ENCODE measurements at places on chromosomes 2 and 18. TPM values are rescaled to one million over a fixed set of nuclear protein-coding genes. Genes with fewer than 3 reads are reported as not detected.

ATP6V1B1 gene
- total RNA-seq, result 1.2 TPM

PAIP2B gene
- 14.7 TPM for total RNA-seq

TUBB6 gene
- total RNA-seq, result 506 TPM

RNF149 gene
- total RNA-seq, result 69.2 TPM

MALL gene
- 33.3 TPM for total RNA-seq

GKN2 gene
- total RNA-seq, result not detected

ASPRV1 gene
- total RNA-seq, result 2.5 TPM

C2orf81 gene
- total RNA-seq, result 4.5 TPM

GULP1 gene
- 89.2 TPM for total RNA-seq

EVA1A gene
- total RNA-seq, result not detected

GRCh38 chr2:145258903-145259579, 739.1 kb upstream of the ZEB2 start:
- no peak for DNase-seq

DNA sequence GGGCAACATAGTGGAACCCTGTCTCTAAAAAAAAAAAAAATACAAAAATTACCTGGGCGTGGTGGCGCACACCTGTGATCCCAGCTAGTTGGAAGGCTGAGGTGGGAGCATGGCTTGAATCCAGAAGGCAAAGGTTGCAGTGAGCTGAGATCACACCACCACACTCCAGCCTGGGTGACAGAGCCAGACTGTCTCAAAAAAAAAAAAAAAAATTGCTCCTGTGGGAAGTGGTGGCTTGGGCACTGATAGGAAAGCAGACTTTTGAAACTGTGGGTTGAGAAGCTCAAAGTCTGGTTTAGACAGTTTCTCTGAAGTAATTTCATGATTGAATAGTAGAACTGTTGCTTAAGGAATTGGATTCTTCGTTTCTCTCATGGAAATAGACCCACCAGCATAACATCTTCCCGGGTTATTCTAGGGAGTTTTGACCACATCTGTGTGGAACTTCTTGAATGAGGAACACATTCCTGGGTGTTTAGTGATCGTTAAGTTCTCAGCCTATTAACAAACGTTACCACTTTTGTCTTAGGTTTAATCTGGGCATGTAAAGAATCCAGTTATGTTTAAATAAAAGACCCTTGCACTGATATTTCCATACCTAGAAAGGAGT, 33.5 kb downstream of the GRHL1 start:
- no peak for DNase-seq

DNA sequence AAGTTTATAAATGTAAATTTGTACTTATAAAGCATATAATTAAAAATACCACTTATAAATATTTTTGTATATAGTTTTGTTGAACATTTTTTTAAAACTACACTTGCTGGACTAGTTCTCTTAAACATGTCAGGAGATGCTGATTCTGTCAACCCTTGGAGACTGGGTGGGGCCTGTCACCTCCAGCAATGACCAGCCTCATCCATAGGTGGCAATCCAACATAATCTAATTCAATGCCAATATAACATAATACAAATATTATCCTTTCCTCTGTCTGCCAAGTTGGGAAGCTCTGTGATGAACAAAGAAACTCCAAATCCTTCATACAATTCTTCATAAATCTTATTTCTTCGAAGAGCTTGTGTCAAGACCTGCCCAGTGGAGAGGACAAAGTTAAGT, 140.4 kb downstream of the RBMS1 start:
- DNase-seq, result no peak

DNA sequence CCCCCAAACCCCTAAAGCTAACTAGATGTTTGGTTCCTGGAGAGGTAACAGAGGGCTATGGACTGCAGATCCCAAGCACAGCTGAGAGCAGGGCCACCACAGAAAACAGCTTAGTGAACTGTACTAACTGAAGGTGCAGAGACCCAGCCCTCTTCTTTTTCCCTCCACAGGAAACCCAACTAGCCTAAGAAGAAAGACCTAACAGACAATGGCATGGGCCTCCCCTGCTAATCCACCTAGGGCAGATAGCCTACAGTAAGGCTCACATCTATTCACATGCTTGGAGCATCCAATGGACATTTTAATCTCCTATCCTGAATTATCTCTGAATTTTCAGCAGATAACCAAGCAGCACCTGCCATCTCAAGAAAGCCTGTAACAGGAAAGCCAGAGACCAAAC, 8.8 kb upstream of the FECH start:
- no peak for DNase-seq

DNA sequence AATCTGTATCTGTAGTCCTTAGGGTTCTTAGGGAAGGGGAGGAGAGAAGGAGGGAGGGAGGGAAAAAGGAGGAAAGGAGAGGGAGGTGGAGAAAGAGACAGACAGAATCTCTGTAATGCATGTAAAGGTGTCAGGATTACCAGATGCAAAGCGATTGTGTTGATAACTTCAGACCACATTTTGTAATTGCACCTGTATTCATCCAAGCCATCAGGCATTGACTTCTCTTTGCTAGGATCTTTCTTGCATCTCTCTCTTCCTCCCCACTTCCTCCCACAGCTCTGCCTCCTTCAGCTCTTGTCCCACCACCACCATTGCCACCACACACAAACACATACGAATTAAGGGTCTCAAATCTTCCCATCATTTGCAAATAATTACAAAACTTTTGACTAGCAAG, 91.4 kb downstream of the AOX1 start:
- no peak for DNase-seq

GRCh38 chr2:237208373-237209260, 122.9 kb downstream of the COPS8 start:
- no peak for DNase-seq

DNA sequence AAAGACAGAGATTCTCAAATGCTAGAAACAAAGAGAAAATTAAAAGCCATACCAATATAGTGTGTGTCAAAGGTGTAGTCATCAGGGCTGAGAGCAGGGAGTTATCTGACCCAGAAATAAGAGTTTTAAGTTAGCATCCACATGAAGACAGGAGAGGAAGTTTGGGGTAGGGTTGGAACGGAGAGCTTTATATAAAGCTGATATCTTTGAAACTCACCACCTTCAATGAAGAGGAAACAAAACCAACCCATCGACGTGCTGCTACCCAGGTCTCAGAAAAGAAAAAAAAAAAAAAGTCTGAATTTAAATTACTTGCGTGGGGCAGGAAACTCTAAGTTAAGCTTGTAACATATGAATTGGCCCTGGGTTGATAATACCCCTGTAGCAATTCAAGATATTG, 42.4 kb downstream of the ARL4C start:
- DNase-seq, result no peak

- no peak for DNase-seq
These were observed 300.3 kb downstream of the AGPS start for GRCh38 chr2:177692783-177693269.

- DNase-seq, result no peak
These were observed 722 bp downstream of the ACSL3 start for GRCh38 chr2:222861411-222862105.

DNA sequence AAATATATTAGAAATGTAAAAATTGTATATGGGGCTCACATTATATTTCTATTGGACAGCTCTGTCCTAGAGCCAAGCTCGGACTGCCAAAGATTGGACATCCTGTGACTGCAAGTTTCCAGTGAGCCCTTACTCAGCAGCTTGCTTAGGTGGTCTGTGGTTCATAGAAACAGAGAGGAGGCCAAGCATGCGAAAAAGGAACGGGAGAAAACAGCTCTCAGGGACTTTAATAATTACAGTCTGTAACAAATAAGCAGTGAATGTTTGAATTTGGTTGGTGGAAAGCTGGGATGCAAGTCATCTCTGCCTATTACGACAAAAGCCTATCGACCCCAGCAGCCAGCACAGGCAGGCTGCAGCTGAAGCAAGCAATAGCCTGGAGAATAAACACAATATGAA, 35.6 kb downstream of the WIPF1 start:
- DNase-seq, result no peak

DNA sequence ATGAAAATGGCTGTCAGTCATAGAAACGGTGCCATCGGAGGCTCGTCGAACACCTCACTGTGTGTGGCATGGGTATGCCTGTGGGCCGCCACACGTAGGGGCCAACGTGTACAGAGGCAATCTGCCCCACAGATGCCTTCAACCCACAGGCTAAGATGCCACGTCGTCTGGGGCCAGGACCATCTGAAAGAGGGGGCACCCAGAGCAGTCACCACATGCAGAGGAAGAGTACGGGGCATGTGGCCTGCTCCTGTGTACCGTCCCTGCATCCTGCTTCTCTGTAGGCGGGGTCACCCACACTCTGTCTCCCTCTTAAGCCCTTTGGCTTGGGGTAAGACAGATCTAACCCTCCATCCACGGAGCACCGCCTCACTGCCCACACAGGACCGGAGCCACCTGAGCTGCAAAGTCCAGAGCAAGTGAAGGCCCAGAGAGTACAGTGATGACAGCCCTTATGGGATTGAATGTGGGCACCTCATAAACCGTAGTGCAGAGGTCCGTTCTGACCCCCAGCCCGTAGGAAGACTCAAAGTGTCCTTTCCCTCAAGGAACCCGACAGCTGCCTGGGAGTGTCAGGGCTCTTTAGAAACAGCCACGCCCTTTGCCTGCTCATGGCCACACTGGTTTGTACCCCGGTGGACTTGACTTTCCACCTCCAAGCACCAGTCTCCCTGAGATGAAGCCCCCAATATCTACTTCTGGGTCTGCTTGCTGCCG, 66.2 kb downstream of the TWIST2 start:
- DNase-seq, result no peak

- DNase-seq, result no peak
These were observed 54.8 kb downstream of the RAPGEF4 start for GRCh38 chr2:172790404-172790803.

DNA sequence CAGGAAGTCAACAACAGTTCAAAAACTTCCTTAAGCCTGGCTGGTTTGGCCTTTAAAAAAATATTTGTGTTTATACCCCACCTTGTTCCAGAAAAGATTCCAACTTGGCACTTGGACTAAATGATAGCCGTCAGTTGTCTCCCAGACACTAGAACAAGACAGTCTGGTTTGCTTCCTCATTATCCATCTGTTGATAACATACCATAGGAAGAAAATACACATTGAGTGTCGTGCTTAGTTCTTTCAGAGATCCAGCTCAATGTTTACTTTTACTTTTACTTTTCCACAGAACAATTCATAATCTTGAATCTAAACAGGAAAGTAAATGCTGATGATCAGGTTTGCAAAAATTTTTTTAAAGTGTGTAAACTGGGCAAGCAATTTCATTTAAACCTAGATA, 2.4 kb upstream of the VPS54 start:
- DNase-seq, result no peak

DNA sequence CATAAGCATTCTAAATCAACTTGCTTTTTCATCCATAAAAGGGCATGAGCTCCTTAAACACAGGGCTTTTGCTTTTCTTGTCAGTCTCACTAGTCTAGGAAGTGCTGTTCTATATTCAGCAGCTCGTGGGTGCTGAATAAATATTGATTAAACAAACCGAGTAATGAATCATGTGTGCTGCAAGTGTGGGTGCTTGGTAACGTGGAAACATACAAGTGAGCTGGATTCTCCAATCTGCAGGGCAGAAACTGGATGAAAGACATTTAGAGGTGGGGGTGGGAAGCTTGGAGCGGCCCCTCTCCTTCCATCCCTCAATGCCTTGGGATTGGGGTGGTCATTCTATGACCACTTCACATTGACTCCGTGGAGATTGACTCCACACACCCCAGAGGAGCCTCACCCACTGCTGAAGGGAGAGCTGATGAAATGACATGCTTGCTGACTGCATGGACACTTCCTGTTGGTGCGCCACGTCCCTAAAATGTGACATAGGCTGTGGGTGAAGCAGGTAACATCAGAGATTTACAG, 114.6 kb downstream of the DOCK10 start:
- DNase-seq, result no peak

DNA sequence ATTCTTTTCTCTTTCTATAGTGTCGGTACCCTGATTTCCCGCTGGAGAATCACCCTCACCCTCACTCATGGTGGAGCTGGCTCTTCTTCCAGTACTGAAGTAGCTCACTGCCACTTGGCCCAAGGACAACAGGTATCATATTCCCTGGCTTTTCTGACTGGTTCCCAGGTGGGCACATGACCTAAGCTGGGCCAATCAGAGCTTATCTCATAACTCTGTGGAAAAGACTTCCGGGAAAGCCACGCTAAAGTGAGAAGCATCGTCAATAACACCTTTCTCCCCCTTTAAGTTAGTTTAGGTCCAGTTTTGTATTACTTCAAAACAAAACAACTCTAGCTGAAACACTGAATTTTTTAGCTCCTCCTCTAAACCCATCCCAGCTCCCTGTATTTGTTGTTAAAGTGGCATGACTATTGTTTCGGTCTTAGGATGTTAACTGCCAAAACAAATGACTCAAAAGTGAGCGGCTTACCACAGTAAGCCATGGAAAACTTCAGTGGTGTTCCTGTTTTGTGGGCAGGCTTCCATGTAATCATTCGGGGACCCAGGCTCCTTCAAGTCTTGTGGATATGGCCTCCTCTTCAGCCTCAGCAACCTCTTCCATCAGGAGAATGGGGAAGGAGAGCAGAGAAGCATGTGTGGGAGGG, 137.4 kb upstream of the DLX2 start:
- DNase-seq, result no peak

- no peak for DNase-seq
These were observed 323.7 kb downstream of the LPIN1 start for GRCh38 chr2:12070153-12070552.

GRCh38 chr2:71834796-71835195, 312.9 kb downstream of the CYP26B1 start:
- no peak for DNase-seq

- DNase-seq, result no peak
These were observed 12.4 kb downstream of the EHD3 start for GRCh38 chr2:31246184-31246852.

GRCh38 chr2:212958757-212959295, 192.6 kb downstream of the IKZF2 start:
- DNase-seq, result no peak

- DNase-seq, result no peak
These were observed 57.6 kb downstream of the ATOH8 start for GRCh38 chr2:85811180-85812093.

DNA sequence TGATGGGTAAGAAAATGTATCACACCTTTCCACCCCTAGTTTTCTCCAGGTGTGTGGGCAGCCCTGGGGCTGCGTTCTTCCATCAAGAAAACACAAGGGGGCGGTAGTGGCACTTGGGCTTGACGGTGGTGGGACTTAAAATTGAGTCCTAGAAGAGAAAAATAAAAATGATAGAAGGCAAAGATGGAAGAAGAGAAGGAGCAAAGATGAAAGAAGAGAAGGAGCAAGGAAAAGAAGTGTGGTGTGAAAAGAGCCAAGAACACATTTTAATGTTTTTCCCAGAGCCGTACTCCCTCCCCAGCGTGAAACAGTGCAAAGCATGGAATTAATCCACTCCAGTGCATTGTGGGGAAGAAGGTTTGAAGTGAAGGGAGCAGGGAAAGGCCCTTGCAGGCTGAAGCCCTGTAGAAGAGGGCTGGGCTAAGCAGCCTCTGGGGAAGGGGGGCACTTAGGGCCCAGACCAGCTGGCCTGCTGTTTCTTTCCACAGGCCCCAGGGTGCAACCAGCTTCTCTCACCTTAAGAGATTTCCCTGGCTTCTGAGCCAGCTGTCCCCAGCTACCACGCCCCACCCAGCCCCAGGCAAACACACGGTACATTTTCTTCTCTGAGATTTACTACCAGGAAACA, 256.8 kb downstream of the RNF152 start:
- DNase-seq, result no peak
